ENCODE measurements at places on chromosomes 12 and 14.
A peak's percentile ranks its signal among the peaks of the same experiment; 100 is the strongest.

DNA sequence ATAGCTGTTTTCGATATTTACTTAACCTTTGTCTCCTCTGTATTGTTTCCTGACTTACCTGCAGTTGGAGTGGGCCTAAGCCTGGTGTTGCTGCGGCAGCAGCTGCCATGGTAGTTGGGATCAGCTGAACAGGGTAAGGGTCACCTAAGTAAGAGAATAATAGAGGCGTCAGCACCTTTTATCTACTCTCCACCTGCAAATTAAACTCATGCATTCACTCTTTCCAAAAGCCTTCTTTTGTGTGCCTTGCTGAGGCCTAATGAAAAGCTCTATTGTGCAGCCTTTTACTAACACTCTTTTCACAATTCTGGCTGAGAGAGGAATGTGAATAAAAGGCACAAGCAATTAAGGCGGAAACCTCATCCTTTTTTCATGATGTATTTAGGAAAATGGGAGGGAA lies 308.7 kb downstream of the SOX5 start:
- no peak for DNase-seq

GRCh38 chr12:45326358-45326975 lies 110.6 kb downstream of the ANO6 start:
- DNase-seq, result no peak

DNA sequence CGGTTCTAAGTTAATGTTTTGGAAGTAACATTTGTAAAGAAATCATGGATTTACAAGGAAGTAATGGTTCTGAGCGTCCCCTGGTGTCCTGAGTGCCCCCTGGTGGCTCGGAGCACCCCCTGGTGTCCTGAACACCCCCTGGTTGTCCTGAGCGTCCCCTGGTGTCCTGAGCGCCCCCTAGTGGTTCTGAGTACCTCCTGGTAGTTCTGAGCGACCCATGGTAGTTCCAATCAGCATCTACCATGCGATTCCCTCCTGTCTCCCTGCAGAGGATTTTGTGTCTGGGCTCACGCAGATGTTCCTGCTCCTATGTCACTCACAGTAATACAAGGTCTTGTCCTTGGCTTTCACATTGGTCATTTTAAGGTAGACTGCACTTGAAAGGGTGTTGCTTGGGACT lies 1352.9 kb downstream of the TMEM121 start:
- DNase-seq, result no peak

GRCh38 chr12:103495469-103496456 lies at the start of gene C12orf42:
Gene C12orf42 (minus strand): TSS chr12:103495968. CDS start chr12:103478426, 17,542 bp downstream.
- DNase-seq, result peak; percentile 18

- no peak for DNase-seq
These were observed 948.3 kb upstream of the NOVA1 start for GRCh38 chr14:27546111-27546510.

- DNase-seq, result no peak
These were observed 66.0 kb downstream of the BMP4 start for GRCh38 chr14:53890611-53891101.

- DNase-seq, result no peak
These were observed 126.3 kb upstream of the KRAS start for GRCh38 chr12:25376985-25377384.

GRCh38 chr12:78580296-78580695 lies 284.3 kb upstream of the SYT1 start:
- DNase-seq, result no peak

Data from C1 segment of cervical spinal cord (tissue), 14 donors.